ENCODE measurements at places on chromosomes 11 and 22.

DNA sequence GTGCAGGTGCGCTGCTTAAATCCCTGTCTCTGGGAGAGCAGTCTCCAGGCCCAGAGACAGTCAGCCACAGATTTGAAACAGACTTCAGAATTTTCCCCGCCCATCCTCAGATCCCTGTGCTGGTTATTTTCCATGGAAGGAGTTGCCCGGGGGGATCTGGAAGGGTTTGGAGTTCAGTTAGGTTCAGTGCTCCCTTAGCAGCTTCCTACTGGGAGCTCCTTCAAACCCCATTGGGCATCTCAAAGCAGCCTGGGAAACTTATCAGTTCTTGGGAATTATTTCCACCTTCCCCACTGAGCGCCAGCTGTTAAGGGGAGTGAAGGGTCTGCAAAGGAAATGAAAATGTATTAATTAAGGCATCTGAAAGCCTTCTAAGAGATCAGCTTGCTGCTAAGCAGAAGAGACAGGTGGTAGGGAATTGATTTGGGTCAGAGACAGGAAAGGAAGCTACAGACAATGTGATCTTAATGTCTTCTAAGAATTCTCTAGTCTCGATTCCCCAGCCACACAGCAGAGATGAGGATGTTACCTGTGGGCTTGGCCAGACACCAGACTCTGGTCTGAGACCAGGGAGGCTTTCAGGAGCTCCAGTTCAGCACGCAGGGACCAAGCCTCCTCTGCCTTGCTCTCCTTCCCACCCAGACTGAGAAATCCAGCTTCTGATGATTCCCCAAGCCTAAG lies 106.2 kb upstream of the TBCEL start:
- DNase-seq, result no peak

DNA sequence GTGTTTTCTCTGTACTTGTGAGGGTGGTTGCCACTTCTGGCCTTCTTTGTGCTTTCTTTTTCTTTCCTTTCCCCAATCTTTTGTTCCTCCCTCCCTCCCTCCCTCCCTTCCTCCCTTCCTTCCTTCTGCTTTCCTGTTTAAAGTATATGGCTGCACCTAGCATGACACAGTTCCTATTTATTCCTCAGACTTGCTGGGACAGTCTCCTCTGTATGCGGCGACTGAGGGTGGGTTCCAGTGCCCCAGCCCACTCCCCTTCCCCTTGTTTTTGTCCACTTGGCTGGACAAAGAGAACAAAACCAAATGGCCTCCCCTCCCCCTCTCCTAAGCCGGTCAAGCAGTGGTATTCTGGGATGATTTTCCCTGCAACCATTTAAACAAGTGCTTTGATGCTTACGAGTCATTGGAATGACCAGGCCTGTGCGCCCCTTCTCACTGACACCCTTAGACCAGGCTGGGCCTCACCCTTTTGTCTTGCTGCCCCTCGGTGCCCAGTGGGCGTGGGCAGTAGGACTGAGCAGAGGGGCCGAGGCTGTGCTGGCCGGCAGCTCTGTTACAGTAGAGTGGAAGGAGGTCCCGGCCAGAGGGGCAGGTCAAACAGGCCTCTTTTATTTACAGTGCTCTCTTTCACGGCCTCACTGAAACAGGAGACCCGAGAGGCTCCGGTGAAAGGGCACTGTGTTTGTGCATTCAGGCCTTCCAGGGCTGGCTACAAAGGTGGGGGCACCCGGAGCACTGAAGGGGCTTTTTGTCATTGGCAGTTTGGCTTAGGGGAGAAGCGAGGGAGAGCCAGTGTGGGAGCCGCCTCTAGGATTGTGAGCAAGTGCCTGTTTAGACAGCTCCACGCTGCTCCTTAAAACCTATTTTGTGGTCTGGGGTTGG lies 32.2 kb downstream of the ZBTB16 start:
- no peak for DNase-seq

DNA sequence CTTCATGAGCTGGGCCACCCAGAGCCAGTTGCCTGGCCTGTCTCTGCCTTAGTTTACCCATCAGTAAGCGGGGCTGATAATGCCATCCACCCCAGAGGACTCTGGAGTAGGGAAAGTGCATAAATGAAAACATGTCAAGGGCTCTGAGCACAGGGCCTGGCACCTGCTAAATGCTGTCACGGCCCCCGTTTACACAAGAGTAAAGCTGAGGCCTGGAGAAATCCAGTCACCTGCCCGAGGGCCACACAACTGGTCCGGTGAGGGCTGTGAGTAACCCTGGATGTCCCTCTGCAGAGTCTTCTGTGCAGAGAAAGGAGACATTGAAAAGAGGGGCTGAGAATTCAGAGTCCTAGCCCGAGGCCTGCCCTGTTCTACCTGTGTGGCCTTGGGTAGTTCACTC lies 110.6 kb upstream of the ANO1 start:
- DNase-seq, result no peak

GRCh38 chr11:102367364-102367763 lies 20.4 kb downstream of the BIRC2 start:
- DNase-seq, result no peak

GRCh38 chr11:9716275-9717039 lies 52.6 kb downstream of the SWAP70 start:
- no peak for DNase-seq

DNA sequence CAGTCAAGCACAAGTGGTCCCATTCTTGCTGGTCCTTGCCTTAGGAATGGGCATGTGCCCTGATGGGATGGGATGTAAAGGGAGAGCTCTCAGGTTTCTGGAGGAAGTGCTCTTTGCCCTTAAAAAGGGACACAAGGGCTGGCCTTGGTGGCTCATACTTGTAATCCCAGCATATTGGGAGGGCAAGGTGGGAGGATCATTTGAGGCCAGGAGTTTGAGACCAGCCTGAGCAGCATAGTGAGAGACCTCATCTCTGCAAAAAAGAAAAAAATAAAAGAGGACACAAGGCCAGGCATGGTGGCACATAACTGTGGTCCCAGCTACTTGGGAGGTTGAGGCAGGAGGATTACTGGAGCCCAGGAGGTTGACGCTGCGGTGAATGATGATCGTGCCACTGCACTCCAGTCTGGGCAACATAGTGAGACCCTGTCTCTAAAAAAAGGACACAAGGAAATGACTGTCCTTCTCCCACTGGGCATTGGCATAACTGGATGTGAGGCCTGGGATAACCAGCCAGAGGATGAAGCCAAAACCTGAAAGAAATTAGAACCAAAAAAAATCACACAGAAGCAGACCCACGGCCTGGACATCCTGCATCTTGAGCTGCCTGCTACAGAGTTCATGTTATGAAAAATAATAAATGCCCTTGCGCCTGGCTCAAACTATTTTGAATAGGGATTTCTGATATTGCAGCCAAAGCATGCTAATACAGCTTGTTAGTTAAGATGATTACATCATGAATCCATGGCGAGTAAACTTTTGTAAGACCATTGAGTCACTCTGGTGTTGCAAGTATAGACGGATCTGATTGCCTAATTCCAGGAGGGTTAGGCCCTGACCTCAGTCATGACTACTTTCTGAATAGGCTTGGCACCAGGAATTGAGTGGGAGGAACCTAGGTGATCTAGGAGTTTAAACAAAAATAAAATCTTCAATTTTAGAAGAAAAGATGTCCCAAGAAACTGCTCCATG lies 12.9 kb upstream of the CRKL start:
- peak; percentile 75 for DNase-seq

- no peak for DNase-seq
These were observed 173.9 kb downstream of the SHANK2 start for GRCh38 chr11:71078482-71078881.

GRCh38 chr22:18044548-18045271 lies 20.3 kb upstream of the MICAL3 start:
- DNase-seq, result no peak

Measured in amniotic stem cell (primary cell).